GF-D8 (cell line): ENCODE measurements at places on chromosomes 1 and 21.

DNA sequence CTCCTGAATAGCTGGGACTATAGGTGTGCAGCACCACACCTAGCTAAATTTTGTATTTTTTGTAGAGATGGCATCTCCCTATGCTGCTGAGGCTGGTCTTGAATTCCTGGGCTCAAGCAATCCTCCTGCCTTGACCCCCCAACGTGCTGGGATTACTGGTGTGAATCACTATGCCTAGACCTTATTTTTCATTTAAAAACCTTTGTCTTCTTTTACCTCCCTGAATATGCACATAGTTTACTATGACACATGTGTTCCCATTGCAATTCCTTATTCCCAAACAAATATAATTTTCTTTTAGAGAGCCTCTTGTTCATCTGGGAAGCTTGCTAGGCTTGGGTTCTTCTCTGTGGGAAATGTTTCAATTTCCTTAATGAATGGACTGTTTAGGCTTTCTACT lies 16.8 kb downstream of the SH3BGR start:
- DNase-seq: no peak

GRCh38 chr1:167293057-167293456 lies 72.4 kb downstream of the POU2F1 start:
- no peak for DNase-seq

DNA sequence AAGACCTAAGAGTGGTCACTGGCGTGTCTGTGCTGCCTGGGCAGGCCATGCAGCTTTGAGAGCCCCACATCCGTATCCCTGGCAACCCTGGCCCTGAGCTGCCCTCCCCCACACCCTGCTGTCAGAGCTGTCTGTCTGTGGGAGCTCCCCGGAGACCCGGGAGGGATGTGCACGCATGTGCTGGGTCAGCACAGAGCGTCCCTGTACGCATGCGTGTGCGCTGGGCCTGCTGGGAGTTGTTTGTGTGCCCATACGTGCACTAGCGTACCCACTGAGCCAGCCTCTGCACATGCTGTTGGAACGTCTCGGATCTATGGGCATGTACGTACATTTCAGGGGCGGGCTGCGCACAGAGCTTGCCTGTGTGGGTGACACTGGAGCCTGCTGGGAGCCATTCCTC lies 89.3 kb downstream of the EPHB2 start:
- DNase-seq: no peak

- no peak for DNase-seq
These were observed 3.0 kb upstream of the REG4 start for GRCh38 chr1:119814288-119814687.

DNA sequence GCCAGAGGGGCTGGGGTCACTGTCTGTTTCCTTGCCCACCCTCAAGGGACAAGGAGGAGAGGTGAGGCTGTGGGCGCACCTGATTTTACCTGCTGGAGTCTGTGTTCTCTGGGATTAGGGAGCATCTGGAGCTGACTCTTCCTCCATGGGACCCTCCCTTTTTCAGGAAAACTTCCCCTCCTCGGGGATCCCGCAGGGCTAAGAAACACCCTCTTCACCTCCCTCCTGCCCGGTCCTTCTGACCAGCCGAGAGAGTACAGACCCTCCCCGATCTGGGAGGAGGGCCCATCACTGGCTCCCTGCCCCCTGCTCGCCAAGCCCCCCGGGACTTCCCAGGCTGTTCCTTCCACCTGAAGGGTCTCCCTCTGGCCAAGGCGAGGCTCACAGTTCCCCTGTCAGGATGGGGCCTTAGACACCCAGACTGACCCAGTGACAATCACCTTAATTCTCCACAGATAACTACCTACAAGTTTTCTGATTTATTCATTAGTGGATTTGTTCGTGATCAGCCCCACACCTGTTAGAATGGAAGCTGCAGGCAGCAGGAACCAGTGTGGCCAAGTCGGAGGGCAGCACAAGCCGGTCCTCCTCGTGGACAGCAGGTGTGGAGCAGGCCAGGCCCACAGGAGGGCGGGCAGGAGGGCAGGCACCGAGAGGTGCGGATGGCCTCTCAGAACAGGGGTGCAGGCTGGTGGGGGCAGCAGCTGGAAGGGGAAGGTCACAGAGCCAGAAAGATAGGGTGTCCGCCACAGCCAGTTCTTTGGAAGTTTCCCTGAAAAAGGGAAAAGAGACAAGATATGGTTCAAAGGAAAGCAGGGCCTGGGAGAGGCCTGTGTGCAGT lies 15.9 kb upstream of the SAMD11 start:
- DNase-seq: no peak

DNA sequence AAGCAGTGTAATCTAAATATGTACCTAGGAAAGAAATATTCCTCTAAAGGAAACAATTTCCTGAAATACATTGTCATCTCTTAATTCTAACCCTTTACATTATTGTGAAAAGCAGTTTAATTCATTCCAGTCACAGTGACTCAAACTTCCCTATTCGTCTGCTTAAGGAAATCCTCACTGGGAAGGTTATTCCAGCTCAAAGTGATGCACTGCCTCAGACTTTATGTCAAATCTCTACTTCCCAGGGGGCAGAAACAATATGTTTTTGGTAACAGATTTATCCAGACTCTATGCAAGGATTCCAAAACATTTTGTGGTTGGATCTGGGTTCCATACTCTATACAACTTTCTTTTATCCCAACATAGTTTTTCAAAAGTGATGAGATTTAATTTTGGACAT lies 145.2 kb downstream of the NTMT2 start:
- DNase-seq: no peak

DNA sequence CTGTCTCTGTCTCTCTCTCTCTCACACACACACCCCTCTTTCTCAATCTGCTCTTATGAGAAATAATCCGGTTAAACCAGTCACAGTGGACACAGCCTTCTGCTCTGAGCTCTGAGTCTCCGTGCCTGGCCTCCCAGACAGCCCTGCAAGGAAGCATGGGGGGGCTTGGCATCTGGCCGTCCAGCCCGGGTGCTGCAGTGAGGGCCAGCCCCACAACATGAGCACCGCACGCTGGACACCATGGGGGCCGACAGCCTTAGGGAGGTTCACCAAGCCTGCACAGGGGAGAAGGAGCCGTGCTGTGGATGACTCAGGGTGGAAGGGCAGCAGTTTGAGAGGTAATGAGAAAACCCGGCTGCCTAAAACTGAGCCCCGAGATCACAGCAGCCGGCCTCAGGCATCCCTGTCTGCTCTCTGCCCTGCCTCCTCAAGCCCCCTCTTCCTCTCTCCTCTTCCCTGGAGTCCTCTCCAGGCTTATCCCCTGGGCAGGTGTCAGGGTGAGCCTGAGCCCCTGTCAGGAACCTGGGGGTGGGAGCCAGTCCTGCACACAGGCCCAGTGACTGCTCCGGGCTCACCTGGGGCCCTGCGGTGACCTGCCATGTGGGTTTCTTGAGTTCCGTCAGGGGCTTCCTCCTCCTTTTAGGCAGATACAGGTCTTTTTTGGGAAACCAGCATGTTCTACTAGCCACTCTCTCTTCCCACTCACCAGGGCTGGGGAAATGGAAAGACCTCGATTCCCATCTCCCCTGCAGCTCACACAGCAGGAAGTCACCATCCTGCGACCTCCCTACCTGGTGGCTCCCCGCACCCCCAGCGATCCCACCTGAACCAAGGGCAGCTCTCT lies 92.8 kb downstream of the ITPKB start:
- DNase-seq: no peak

- no peak for DNase-seq
These were observed 1530.1 kb upstream of the TPTE start for GRCh38 chr21:8991088-8991907.

DNA sequence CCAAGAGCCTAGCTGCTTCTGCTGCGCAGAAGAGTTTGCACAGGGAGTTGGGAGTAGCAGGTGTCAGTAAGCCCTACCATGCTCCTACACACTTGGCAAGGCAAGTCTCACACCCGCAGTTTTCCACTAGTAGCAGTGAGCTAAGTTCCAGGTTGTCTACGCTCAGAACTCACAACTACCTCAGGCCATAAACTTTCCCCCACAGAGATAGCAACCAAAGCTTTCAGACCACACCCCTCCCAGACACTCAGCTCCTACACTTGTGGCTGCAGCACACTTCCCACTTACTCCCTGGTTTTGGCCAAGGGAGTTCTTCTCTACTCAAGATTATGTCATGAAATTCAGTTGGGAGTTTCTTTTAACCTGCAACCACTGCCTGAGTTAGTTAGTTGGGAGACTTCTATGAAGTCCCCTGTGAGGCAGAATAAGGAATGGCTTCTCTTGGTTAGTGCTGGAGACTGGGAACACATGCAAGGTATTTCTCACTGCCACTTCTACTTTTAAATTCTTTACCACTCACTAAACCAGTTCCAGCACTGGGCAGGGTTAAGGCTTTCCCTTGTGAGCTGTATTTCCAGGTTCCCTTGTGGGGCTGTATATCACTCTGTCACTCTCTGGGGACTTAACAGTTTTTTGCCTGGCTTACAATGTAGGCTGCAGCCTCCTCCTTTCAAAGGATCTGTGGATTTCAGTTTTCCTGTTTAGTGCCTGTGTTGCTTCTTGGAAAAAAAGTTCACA lies 18.3 kb upstream of the MAB21L3 start:
- no peak for DNase-seq

- no peak for DNase-seq
These were observed 14.8 kb upstream of the PTPRC start for GRCh38 chr1:198623752-198624647.

DNA sequence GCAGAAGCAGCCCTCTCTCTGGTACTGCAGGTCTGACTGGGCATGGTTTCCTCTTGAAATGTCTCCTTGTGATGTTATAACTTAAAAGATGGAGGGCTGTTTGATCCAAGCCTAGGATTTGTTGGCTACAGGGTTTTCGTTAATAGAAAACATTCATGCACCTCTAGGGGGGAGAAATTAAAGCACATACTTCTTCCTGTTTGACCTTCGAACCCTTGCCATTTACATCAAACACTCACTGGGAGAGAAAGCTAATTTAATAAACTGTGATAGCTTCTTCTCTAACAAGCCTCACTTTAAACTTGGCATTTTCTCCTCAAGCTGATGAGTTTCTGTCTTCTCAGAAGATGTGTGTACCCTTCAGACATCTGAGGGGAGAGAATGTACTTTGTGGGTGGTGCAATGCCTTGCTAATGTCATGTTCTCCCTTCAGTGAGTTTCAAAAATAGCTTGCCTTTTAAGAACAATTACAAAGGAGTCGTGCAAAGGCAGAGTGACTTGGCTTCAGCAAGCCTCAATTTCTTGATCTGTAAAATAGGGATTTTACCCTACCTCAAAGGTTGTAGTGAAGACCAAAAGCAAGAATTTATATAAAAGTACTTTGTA lies 20.4 kb downstream of the CACHD1 start:
- no peak for DNase-seq

- no peak for DNase-seq
These were observed 147.9 kb downstream of the MAGI3 start for GRCh38 chr1:113538225-113538624.

- DNase-seq: no peak
These were observed 48.9 kb upstream of the CAPZB start for GRCh38 chr1:19534281-19534680.

DNA sequence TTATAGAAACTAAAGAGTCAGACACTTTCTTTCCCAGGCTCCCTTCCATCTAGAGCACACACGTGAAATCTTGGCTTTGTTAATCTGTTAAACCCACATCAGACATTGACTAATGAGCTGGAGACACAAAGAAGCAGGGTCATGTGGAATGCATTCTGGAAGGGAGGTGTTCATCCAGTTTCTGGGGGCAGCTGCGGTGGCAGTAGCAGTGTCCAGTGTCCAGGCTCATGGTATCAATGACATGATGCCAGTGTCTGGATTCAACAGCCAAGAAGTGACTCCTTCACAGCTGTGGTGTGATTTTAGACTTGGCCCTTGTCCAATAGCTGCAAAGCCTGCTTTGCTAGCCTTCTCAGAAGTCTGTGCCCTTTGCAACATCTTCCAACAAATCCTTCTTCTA lies 95.2 kb downstream of the NTPCR start:
- no peak for DNase-seq
